ENCODE measurements at places on chromosomes 1 and 21.

- no peak for DNase-seq
Observed at GRCh38 chr1:39818482-39818881, 29.8 kb upstream of the BMP8B start.

DNA sequence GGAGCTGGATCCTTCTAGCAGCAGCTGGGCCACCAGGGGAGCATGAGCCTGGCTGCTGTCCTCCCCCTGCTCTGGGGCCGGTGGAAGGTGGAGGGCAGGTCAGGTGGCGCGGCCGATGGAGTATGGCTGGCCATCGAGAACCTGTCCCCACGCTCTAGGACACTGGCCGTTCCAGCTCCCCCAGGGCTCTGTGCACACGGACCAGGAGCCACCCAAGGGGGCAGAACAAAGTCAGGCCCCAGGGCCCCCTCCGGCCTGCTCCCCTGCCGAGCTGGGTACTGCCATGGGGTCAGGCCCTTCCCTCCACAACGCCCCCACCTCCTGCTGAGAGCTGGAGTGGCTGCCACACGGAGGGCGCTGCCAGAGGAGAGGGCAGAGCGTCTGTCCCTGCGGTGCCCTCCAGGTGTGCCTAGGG lies 4.5 kb upstream of the PLCH2 start:
- DNase-seq = no peak

GRCh38 chr1:220726634-220727033 lies 21.5 kb upstream of the MTARC2 start:
- no peak for DNase-seq

DNA sequence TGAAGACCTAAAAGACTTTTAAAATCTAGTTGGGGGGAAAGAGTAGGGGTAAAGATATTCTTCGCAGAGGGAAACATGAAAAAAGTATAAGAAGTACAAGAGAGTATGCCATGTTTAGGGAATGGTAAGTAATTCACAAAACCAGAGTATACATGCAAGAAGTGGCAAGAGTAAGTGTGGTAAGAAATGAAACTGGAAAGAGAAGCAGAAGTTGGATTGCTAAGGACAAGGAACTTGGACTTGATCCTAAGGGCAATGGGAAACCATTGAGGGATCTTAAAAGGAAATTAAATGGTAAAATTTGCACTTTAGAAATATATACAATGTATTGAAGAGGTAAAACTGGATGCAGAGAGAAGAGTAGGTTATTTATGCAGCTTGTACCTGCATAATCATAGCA lies 9.2 kb upstream of the ZNF644 start:
- no peak for DNase-seq

GRCh38 chr1:195831789-195832188 lies 776.5 kb downstream of the KCNT2 start:
- DNase-seq = no peak

DNA sequence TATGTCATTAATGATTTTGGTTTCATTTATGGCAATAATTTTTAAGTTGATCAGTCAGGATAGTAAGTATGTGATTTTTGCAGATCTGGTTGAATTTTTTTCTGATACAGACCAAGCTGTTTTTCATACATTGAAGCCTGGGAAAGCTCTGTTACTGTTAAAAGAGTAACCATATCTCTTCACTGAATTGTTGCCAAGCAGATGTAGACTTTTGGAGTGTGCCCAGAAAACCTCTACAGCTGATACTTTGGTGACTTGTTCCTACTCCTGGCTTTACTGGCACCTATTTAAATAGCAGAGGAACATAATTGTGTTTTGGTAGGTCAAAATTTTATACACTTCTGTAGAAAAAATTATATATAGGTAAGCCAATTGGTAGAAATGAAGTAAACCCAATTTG lies 49.4 kb downstream of the NFIA start:
- DNase-seq = no peak

DNA sequence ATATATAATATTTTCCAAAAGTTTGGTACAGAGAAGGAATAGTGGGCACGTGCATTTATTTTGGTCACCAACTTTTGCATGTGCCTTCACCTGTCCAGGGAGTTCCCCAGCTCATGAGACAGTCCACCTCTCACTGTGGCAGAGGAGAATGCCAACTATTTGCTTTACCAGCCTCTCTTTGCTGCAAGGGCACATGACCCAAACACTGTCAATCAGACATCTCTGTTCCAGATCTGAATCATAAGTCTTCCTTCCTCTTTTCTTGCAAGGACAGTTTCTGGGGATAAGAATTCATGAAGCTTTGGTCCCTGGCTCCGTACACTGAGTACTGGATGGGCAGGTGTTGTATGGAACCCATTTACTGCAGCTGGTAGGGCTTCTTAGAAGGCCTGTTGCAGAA lies 38.6 kb downstream of the C1orf87 start:
- no peak for DNase-seq

DNA sequence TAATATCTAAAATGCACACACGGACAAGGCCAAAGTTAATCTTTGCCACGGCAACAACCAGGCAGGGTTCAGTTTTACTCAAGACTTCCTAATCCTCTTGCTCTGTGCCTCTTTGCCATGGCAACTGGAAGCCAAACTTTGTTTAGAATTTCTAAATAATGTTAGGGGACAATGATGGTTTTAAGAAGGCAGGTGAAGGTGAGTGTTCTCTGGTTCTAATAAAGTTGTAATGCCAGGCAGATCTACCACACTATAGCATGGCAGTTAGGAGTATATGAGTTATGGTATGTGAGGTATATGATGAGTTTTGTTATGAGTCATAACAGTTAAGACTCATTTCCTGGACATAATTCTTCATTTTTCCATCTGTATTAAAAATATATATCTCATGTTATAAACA lies 2.7 kb downstream of the PTPRC start:
- no peak for DNase-seq

DNA sequence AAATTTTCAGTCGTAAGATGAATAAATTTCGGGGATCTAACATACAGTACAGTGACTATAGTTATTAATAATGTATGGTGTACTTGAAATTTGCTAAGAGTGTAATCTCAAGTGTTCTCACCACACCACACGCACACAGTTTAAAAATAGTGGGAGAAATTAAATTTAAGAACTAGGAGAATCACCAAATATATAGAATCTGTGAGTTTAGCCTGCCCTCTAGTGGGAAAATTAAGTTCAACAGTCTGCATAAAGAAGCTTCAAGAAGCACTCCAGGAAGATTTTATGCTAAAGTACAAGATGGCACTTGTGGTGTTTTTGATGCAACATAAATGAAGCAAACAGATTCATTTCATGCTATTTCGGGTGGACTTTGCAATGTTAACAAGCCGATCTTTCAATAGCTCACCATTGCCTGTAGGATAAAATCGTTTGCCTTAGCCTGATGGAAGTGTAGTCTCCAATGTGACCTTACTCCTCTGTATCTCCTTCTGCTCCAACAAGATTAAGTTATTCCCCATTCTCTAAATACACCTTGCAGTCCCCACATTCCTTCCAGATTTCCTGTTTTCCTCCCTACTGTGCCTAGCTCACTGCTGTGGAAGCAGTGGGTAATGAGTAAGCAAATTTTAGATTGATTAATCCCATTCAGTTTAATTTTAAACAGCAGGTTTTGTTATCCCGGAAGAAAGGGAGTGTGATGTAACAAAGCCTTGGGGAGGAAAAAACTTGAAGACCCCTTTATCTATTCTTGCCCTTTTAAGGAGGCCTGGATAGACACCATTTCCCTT lies 8.7 kb upstream of the PIK3C2B start:
- no peak for DNase-seq

DNA sequence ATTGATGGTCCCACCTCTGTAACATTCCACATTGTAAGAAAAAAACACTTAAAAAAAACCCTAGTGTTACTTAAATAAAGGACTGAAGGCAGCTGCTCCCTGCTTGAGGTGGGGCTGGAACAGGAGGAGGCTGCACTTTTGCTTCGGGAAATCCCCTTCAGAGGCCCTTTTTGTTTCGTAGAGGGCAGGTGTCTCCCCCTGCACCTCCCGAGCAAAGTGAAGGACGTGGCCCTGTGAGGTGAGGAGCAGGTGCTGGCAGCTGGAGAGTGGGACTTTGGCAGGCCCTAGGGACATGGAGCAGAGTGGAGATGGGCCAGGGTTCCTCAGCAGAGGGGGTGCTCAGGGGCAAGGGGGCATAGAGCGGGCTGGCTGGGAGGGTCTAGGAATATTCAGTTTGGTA lies 33.4 kb upstream of the WNT4 start:
- no peak for DNase-seq

DNA sequence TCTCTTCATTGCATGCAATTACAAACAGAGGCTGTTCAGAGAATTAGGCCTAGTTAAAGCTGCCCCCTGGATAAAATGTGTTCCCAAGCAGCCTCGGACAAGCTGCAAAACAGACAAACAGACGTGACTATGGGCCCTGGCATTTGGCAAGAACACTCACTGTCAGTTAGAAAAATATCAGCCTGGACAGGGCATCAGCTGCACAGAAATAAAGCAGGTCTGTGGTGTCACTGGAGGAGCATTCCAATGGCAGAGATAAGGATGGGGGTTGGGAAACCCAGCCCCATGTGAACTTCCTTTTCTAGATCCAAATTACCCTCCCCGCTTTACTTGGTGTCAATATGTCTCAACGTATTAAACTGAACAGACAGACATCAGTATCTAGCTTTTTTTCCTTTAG lies 177.1 kb downstream of the GPATCH2 start:
- DNase-seq = no peak

DNA sequence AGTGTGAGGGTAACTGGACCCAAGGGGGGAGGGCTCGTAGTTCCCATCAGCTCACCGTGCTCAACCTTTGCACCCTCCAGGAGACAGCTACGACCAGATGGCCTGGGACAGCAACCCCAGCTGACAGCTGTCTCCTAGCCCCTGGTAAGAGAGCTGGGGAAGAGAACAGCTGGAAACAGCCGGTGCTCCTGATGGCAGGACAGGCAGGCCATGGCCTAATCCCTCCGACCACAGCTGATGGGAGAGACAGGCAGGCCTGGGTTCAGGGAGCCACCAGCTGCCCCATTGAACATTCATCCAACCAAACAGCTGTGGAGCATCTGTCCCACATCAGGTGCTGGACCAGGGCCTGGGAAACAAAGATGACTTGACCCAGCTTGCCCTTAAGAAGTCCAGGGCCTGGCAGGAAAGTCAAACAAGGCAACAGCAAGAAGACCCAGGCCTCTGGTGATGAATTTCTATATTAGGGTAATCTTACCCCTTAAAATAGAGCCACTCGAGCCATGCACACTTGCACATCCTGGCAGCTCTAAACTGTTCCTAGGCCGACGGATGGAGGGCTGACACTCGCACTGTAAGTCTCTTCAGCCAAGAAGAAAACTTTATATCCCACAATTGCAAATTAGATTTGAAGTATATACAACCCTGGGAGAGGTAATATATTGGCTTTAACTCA lies 12.2 kb downstream of the OLFML2B start:
- DNase-seq = no peak

DNA sequence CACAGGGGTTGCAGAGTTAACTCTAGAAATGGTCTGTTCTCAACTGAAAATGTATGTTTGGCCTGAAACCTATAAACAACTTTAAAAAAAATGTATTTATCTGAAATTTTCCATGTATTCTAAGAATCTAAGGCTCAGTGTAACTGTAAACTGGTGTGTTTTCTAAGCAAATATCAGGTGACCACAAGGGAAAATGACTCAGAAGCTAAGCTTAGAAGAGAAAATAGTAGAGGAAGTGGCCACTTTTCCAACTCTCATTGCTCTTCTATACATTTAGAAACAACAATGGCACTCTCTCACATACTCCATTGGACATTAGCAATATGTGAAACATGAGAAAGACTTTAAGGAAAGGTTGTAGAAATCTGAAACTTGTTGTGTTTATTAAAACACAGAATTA lies 7.5 kb downstream of the TNFSF18 start:
- no peak for DNase-seq

- DNase-seq = no peak
Observed at GRCh38 chr21:45054927-45055612, 19.3 kb upstream of the ADARB1 start.

DNA sequence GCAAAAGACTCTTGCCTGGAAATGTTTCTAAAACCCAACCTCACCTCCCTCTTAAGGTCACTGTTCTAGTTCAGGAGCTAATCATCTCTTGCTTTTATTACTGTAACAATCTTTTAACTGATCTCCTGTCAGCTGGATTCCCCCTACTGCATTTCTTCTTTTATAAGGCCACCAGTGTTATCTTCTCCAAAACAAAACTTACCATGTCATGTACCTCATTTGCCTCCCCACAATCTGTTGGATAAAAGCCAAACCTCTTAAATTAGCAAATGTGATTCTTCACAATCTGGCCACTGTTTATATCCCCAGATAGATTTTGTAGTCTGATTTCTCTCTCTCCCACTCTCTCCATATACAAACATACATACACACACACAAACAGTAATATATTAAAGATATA lies 143.3 kb downstream of the DENND1B start:
- DNase-seq = no peak

- DNase-seq = no peak
Observed at GRCh38 chr21:33775100-33775828, 133.0 kb downstream of the ITSN1 start.

- DNase-seq = no peak
Observed at GRCh38 chr1:41822866-41823265, 95.9 kb downstream of the HIVEP3 start.

DNA sequence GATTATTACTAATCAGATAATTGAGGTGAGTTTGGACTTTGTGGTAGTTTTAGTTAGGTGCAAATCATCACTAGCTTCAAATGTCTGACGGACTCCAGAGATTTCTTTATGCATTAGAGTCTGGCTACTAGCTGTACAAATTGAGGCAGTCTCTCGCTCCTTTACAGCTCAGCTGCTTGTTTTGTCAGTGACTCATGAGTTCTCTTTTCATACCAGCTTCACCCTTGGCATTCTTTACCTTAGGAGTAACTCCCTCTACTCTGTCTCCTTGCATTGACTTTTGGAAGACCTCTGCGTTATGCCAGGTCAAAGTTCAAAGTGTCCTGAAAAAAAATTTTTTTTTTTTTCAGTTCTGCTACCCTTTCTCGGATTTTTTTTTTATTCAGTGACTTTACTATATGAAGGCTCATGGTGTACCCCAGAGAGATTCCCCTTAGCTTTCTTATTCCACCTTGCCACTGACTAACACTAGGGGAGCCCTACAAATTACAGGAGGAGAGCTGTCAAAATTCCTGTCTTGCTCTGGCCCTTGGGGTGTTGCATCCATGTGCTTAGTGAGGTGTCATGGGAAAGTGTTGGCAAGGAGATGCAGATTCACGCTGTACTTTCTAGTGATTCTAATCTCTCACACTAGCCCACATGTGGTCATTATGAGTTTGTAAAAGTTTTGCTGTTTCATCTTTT lies 576.6 kb downstream of the ADGRL2 start:
- peak; percentile 10 for DNase-seq

GRCh38 chr1:204909109-204909508 lies 38.4 kb downstream of the NFASC start:
- DNase-seq = no peak

GRCh38 chr1:60866917-60867531 lies 215.3 kb upstream of the NFIA start:
- DNase-seq = no peak

- DNase-seq = no peak
Observed at GRCh38 chr1:209516771-209517680, 66.5 kb upstream of the CAMK1G start.

DNA sequence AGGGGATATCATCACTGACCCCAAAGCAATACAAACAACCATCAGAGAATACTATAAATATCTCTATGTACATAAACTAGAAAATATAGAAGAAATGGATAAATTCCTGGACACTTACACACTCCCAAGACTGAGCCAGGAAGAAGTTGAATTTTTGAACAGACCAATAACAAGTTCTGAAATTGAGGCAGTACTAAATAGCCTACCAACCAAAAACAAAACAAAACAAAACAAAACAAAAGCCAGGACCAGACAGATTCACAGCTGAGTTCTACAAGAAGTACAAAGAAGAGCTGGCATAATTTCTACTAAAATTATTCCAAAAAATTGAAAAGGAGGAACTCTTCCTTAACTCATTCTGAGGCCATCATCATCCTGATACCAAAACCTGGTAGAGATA lies 18.5 kb downstream of the CD84 start:
- DNase-seq = no peak

All from SJSA1 (cell line).